ENCODE measurements at places on chromosomes 3 and 15.

DNA sequence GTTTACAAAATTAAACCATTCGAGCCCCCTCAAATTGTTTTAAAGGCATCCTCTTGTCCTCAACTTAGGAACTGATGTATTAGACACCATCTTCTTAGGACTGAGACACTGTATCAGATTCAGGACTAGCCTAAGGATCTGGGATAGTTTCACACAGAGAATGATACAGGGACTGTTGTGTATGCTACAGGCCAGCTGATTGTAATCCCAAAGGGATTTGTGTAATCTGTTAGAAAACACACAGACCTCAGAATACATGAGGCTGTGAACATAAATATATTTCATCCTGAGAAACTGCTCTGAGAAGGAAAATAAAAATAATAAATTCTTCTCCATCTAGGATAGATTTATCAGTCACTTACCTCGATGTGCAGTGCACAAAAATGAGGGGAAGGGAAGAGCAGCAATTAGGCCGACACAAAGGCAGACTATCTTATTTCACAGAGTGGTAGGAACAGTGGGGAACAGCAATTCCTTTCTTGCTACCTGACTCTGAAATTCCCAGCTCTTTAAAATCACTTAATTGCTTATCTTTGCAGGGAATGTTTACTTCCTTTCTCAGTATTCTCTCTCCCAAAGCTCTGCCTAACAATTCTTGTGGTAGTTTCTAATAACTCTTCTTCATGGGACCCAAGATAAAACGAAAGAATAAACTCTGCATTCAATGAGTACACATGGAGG is 322.5 kb downstream of the MAGI1 start:
- no peak for DNase-seq

DNA sequence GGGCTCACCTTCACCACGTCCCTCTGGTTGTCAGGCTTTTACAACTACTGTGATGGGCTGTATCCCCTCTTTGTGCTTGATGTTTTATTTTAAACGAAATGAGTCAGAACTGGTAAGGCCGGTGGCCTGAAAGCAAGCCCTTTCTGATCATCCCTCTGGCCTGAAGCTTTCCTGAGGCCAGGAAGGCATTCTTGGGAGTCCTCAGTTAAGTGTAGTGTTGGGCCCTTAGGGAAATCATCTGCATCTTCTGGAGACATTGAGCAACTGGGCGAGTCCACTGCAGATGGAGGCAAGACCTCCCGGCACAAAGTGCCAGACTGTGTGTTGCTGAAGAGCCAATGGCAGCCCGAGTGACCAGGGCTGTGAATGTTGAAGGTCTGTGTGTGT is 33.0 kb upstream of the AMOTL2 start:
- no peak for DNase-seq

DNA sequence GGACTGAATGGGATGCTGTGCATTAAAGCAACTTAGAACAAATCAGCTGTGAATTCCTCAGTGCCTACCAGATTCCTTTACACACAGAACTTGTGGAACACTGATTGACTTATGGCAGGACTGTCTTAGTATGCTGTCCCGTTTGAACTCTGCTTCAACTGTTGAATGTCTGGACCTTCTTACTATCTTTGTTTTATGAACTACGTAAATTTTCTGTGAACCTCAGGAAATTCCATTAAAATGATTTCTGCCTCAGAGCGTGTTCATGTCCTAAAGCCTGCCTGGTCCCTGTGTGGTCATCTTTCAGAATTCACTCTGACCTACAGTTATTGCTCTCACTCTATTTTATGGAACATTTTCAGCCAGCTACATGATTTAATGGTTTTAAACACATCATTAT is 29.4 kb upstream of the FBN1 start:
- no peak for DNase-seq

GRCh38 chr3:4814305-4814903 is 164.8 kb upstream of the BHLHE40 start:
- DNase-seq: no peak

DNA sequence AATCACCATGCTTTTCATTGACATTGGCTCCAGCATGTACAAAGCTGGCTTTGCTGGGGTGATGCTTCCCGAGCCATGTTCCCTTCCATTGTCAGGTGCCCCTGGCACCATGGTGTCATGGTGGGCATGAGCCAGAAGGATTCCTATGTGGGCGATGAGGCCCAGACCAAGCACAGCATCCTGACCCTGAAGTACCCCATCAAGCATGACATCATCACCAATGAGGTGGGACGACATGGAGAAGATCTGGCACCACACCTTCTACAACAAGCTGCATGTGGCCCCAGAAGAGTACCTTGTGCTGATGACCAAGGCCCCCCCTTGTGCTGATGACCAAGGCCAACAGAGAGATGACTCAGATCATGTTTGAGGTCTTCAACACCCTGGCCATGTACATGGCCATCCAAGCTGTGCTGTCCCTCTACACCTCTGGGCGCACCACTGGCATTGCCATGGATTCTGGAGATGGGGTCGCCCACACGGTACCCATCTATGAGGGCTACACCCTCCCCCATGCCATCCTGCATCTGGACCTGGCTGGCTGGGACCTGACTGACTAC is 17.6 kb upstream of the RBP2 start:
- DNase-seq: no peak

GRCh38 chr3:184022323-184022722 is 4.6 kb upstream of the ABCC5 start:
- no peak for DNase-seq

DNA sequence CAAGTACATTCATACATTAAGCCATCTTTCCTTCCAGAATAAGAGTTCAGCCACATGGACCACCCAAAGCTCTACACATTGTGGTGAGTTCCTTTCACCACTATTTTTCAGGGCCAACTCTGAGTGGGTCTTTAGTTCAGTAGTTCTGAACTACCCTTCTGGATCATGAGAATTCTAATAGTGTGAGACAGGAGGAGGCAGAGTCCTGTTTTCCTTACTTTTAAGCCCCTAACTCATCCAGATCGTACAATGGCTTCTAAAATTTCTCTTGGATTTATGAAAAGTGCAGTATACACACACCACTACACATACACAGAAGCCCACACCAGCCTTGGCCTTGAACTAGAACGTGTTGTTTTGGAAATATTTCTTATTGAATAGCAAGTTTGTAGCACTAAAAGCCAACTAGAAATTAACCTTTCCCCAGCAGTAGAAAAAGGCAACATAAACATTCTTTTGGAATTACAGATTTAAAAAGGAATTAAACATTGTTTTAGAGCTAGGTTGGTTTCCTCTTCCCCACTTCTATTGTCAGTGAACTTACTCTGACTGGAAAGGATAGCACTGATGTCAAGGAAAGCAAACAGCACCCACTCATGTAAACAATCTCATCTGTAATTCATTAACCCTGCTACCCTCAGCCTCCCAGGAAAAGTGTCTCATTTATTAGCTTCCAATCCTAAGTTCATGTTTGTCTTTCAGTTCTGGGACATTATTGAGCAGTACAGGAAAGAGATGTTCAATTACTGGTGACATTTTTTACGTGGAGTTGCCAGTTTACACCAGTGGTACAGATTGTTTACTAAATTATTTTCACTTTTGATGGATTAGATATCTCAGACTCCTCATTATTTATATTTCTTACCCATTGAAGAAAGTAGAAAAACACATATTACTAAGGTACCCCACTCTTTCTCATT is 95.7 kb upstream of the AGTR1 start:
- DNase-seq: no peak

GRCh38 chr3:9008550-9009255 is 45.4 kb upstream of the RAD18 start:
- no peak for DNase-seq

GRCh38 chr15:45064386-45064785 is 41.4 kb downstream of the SORD start:
- no peak for DNase-seq

DNA sequence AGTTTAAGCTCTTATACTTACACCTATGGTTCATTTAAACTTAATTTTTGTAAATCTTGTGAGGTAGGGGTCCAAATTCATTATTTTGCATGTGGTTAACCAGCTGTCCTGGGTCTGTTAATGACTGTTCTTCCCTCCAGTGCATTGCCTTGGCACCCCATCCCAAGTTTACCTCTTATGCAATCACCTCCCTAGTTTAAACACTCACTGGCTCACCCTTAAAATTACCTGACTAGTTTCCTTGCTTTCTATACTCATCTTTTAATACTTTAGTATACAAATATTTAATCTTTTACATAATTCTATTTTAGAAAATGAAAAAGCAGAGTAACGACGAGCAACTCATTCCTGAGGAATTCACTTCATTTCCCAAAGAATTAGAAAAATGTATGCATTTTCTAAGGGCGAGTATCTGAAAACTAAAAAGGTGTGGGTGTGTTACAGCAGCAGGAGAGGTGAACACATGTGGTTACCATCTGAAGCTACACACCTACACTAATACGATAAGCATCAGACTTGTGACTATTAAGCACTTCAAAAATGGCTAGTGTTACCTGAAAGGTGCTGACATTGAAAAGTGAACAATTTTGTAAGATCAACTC is 33.7 kb downstream of the TJP1 start:
- DNase-seq: no peak

GRCh38 chr3:155917781-155918180 is 47.3 kb downstream of the GMPS start:
- DNase-seq: no peak

- DNase-seq: no peak
These were observed 56.4 kb upstream of the RASGRP1 start for GRCh38 chr15:38620851-38621594.

DNA sequence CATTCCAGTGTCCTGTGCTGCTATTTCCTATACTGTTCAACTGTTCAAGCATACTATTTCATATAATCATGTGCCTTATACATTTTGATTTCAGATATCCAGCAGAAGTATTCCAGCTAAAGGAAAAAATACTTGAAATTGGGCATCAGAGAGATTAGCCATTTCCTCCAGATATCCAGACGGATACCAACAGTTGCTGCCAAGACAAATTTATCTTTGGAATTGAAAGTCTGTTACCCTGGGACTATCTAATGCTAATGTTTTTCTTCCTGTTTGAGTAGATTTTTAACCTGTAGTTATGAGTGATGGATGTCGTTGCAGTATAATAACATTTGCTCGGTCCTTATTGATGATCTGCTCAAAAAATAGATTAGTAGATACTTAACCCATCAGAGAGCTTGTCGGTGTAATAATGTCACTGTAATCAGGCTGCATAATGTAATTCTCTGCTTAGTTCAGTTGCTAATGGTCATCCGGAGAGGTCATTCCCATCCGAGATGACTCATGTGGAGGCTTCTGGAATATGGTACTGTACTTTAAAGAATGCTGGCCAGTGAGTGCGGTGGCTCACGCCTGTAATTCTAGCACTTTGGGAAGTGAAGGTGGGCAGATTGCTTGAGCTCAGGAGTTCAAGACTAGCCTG is 51.5 kb downstream of the TIMP4 start:
- DNase-seq: no peak

DNA sequence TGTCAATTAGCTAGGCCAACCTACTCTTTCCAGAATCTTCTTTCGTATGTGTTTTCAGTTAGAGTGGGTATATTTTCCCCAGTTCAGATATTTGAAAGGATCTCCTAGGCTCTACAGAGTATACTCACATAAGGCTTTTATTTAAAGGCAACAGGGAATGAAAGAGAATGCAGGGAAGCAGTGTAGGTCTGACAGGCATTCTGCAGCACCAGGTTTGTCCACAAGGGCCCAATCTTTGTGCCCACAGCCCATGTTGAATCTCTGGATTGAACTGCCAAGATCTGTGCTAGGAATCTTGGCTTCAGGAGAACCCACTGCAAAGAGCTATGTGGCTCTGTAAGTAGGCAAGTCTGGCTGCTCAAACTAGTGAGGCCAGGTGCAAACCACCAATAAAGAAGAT is 24.2 kb upstream of the GALNT15 start:
- no peak for DNase-seq

DNA sequence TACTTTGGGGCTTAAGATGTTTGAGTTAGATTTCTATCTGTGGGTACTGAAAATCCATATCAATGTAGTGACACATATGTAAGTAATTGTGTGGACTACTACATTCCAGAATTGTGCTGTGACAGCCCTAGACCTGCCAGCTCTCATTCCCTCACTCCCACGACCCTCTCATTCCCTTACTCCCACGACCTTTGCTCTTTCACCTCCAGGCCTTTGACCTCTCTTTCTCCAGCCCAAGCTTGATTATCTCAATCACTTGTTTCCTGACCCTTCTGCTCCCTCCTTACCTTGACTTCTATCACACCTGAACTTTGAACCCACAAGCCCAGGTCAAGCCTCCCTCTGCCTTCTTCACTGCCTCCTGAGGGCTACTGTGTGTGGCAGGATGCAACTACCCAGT is 3.6 kb upstream of the RUVBL1 start:
- DNase-seq: no peak

DNA sequence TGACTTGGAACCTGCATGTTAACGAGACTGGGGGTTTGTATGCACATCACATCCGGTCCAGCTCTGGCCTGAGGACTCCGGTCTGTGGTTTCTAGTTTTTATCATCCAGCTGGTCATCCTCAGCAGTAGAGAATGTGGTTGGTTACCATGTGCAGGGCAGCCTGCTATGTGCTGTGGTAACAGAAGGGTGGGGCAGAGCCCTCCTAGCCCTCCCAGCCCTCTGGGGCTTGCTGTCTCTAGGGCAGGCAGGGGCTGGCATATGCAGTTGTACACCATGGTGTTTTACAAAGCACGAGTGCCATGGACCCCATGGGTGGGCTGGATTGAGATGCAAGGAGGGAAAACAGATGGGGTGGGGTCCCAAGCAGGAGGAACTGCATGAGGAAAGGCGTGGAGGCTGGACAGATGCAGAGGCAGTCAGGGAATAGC is 70.2 kb downstream of the APBA2 start:
- DNase-seq: no peak

DNA sequence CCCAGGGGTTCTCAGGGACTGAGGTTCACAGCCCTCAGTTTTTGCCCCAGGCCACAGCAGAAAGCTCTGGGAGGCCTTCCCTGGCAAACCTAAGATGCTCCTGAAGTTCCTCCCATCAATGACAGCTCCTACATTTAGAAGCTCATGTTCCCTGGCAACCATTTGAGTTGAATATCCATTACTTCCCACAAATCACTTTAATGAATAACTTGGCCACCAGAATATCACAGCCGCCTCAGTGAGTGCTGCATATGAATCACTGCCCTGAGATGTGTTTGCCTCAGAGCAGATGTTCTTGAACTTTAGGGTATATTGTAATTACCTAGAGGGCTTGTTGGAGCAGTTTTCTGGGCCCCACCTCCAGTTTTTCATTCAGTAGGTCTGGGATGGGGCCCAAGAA is 27.4 kb downstream of the SLCO2A1 start:
- DNase-seq: no peak

DNA sequence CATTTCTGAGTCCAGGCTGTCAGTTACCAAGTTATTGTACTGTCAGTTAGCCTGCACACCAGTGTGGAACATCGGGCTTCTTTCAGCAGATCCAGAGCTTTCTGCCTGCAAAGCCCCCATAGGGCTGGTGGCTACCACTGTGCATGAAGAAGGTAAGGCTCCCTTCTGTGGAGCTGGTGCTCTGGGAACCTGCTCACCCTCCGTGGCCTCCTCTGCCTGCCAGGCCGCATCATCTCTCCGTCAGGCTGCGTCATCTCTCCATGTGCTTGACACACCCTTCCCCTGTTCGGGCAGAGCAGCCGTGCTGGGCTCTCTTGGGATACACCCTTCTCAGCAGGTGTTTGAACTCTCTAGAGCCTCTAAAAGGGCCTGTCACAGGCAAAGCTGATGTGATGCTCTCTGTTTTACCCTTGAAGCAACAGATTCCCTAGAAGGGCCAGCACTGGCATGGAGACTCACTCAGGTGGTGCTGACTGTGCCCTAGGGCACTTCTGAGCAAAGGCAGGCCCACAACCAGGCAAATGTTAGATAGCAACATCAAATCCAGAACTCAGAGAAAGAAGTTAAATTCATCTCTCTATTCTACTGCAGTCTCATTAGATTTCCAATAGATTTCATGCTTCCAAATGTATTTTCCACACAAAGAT is 261.1 kb downstream of the EPHB1 start:
- DNase-seq: no peak
